ENCODE measurements at places on chromosomes 3 and 15.

DNA sequence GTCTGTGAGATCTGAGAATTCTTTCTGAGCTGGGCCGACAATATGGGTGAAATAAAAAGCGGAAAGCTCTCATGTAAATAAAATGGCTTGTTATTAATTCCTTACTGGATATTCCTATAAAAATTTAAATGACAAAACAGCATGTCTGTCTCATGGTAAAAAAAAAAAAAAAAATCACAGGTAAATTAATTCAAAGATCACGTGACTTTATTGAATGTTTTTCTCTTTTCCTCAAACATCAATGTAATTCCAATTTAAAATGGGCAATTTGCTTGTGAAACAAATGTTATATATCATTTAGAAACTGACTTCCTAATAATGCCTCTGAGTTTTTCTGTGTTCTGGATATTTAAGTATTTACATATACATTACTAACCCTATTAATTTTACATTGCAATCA, 280.3 kb downstream of the NR2F2 start:
- DNase-seq: no peak

DNA sequence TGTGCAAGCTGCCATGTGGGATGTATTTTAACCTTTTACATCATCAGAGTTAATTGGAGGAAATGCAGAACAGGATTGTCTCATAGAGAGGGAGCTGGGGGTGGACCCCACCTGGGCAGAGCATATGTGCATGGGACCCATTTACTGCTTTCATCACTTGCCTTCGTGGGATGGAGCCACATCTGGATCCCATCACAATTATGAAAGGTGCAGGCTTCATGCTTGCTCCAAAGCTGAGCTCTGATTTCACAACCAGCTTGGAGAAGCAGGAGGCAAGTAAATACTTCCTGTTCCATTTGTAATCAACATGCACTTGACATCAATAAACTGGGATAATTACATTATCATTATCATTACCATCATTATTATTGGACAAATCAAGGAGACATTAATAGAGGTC, 161.9 kb downstream of the ALDH1A2 start:
- no peak for DNase-seq

DNA sequence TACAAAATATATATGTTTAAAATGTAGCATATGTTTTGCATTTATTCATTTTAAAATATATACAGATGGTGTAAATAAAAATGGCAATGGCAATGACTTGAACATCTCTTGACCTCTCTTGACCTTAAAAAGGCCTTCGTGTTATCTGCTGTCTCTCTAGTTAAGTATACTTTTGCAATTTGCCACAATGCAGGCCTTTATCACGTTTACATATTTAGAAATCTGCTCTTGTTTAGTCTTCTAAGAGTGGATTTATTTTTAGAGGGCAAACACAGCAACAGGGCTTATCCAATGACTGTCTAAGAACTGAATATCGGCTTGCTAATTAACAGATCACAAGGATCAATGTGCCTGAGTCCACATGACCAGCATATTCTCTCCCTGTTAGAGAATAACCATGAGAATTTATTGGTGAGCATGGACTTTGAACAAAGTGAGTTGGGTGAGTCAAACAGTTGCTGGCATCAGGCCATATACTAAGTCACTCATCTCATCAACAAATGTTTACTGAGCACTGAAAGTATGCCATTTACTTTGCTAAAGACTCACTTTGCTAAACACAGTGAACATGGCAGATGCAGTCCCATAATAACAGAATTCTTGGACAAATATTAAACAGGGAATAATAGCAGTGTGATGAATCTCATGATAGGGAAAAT, 48.2 kb downstream of the MDFIC2 start:
- DNase-seq: no peak

GRCh38 chr3:184261854-184262763, 756 bp upstream of the CAMK2N2 start:
- DNase-seq: peak; percentile 10

GRCh38 chr3:146709969-146710368, 104.8 kb upstream of the PLSCR5 start:
- no peak for DNase-seq

GRCh38 chr3:47634996-47635395, 56.3 kb upstream of the CSPG5 start:
- DNase-seq: no peak

GRCh38 chr3:158659454-158660237, 12.8 kb downstream of the LXN start:
- DNase-seq: peak; percentile 50

- DNase-seq: no peak
Measured at GRCh38 chr3:99971761-99972160, 142.5 kb downstream of the FILIP1L start.

DNA sequence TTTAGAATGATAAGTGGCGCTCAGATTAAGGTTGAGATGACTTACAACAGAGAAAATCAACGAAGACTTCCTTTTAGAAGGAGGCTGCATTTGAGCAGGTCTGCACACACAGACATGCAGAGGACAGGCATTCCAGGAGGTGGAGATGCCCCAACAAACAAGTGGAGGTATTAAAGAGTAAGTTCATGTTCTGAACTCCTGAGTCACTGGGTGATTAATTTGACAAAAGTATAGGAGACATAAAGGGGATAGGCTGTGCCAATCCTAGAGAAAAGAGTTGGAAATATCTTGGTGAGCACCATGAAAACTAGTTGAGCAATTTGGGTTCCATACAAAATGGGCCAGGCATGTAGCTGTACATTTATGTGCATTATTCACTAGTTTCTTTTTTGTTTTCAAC, 33.5 kb upstream of the BCL6 start:
- DNase-seq: no peak

DNA sequence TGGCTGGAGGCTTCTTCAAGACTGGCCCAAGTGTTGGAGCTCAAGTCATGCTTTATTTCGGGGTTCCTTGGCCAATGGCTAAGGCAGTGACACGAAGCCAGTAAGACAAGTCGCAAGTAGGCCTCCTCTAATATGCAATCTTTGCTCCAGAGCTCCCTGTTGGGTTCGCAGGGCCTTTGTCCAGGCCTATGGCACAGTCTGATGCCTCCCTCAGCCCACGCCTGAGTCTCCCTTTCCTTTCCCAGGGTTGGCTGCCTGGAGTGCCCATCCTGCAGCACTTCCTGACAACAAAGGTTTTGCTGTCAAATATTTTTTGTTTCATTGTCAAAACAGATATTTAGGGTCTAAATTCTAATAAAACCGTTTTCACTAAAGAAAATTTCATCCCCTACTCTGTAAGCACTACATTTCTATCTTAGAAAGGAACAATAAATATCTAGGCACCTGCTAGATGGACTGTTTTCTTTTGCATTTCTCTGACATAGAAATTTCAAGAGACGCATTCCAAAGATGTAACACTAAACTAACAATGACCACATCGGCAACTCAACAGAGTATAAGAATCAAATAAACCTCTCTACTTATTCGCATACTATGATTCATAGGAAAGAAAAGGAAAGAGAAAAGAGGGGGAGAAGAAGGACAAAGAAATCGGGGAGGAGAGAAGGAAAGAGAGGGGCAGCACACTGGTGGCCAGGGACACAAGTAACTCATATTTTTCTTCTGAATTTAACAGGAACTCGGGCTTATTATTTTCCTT, 393.1 kb upstream of the ATP11B start:
- no peak for DNase-seq

- DNase-seq: no peak
Measured at GRCh38 chr15:29571792-29572431, 250.4 kb downstream of the TJP1 start.

- DNase-seq: no peak
Measured at GRCh38 chr3:123348471-123349200, 100.3 kb downstream of the ADCY5 start.

DNA sequence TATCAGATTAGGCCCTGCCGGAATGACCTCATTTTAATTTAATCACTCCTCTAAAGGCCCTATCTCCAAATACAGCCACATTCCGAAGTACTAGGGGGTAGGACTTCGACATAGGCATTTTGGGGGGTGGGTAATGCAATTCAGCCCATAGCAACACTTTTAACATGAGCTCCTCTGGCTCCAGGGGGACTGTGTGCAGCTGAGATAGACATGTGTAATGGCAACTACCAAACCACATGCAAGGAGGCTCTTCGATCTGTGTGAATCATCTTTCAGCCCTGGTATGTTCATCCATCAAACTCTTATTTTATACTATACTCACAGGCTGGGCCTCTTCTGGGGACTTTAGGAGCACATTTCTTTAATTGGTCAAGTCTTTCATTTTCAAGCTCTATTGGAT, 57.4 kb upstream of the PPARG start:
- DNase-seq: no peak

GRCh38 chr3:42369832-42370231, 40.6 kb downstream of the LYZL4 start:
- DNase-seq: no peak

GRCh38 chr15:45572617-45573016, 14.6 kb upstream of the BLOC1S6 start:
- DNase-seq: no peak

GRCh38 chr15:25250906-25251622, 187.8 kb downstream of the UBE3A start:
- DNase-seq: no peak

GRCh38 chr15:93173369-93173768, 84.4 kb upstream of the RGMA start:
- no peak for DNase-seq

- no peak for DNase-seq
Measured at GRCh38 chr15:70522323-70522966, 240.9 kb downstream of the UACA start.

- no peak for DNase-seq
Measured at GRCh38 chr3:122409446-122409845, 6.4 kb downstream of the WDR5B start.

DNA sequence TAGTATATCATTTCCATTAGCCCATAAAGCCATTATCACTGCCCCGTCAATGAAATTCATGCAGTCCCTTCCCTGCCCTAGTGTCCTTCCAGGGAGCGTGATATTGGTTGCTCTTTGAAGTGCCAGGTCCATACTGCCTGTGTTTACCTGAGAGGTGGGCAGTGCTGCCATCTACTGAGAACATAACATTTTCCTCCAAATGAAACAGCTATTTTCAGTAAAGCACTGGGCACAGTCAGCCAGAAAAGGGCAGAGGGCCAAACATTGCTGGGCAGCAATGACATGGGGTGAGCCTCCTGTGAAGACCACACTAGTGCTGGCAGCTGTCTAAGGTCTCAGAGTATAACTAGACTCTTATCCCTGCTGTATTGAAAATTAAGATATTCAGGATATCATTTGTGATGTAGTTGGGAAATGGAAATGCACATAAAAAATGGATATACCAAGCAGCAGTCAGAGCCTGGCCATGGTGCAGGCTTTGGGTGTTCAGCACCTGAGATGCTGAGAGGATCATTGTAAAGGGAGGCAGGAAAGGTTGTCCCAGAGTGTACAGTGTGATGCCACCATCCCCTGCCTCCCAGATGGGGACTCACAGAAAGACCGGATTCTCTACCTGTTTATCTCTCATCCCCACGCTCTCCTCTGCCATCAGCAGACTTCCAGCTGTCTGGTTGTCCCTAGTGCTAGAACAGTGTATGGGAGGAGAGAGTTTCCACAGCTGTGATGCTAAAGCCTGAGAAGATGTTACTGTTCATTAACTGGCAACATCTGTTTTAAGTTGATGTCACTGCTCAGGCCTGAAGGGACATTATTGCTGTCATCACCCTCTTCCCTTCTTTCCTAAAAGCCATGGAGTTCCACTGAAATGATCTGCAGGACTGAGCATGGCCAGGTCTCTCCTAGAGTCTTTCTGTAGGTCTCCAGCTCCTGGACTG, 108.8 kb downstream of the ARNT2 start:
- DNase-seq: no peak

DNA sequence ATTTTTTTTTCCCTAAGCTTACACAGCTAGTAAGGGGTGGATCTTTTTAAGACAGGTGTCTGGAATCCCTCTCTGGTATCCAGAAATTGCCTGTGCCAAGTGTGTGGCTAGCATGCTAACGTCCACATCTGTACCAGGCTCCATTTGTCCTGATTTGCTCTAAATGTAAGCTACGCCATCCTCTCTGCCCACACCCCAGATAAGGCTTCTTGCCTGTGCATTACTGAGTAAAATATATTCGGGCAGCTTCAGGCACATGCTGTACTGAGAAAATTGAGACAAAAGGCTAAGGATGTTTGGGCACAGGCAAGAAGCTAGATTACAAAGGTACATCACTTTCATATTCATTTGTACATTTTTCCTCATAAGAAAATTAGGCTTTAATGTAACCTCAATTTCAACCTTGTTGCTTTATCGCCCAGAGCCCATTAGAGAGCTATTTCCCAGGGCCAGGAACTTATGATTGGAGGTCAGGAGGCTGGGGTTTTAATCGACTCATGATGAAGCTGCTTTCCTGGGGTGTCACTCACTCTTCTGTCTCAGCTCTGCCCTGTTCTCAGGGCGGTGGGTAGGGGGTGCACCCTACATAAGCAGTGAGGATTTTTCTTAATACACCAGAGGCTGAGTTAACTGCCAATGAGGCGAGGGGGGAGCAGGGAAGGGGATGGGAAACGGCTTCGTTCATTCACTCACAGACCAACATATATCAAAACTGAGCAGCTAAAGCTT, 106.3 kb downstream of the RORA start:
- DNase-seq: no peak

DNA sequence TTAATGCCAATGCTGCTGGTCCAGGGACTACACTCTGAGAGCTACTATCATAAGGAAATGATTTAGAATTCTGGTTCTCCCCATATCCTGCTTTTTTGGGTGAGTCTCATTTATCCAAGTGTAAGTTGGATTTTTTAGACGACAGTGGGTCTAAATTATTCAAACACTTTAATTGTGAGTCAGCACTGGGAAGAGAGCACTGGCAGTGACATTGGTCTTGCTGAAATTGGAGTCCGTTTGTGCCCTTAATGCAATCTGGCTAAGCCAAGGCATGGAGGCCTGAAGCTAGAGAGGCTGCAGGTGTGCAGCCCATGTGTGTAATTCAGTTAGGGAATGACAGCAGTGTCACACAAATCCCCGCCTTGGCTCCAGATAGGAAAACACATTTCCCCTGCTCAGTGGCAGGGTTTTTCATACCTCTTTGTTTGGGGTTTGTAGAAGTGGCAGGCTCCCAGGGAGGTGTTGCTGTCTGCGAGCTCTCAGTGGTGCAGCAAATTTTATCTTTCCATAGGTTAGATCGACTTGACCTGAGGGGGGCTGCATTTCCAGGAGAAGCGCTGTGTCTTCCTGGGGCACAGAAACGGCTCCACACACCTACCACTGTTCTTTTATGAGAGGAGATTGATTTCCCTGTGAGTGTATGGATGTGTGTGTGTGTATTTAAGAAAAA, 197.7 kb downstream of the CD47 start:
- DNase-seq: no peak

DNA sequence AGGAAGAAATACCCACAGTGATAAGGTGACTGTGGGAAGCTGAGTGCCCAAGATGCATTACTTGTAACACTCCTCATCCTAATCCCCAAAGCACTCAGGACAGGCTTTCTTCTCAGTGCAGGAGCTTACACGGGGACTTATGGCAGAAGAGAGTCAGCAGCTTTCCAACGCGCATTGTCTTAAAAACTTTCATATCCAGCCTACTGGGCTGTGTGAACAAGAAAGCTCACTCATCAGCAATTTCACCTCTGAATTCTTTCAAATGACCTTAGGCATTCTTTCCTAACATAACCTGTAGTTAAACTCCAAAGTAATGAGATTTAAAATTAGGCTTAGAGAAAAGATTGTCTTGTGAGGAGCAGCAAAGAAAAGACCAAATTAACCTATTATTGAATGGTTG, 132.3 kb downstream of the KCNAB1 start:
- no peak for DNase-seq

Data from thymus (tissue), 14 donors.